ENCODE measurements at places on chromosomes 1 and 21.

DNA sequence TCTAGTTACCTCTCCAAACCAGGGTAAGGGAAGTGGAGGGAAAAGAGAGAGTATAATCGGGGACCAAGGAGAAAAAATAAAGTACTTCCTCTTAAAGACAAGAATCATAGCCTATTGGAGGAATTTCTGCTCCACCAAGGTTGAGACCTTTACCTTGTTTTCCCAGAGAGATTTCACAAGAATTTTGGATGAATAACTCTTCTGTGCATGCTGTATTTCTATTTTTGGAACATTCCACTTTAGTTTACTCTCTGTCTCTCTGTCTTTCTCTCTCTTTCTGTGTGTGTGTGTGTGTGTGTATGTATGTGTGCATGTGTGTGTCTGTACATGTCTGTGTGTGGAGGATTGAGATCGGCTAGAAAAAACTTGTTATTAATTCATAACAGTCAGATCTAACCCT lies 318.4 kb upstream of the RGS18 start:
- no peak for DNase-seq

GRCh38 chr1:178382372-178382771 lies 114.4 kb downstream of the CLEC20A start:
- DNase-seq = no peak

- no peak for DNase-seq
These were observed 134.9 kb upstream of the NRIP1 start for GRCh38 chr21:15199414-15200383.

DNA sequence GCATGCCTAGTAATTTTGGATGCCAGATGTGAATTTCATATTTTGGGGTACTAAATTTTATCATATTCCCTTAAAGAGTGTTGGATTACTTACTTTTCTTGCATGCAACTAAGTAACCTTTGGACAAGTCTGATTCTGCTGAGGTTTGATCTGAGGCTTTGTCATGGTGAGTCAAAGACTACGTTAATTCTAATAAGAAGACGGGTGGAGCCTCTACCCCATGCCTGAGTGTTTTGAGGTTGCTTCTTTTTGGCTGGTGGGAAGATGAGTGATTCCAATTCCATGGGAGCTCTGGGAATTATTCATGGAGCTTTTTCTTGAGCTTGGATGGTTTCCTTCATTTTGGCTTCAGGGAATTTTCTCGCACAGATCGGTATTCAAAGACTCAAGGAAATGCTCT lies 11.6 kb upstream of the PCP4 start:
- no peak for DNase-seq

GRCh38 chr21:42221581-42222345 lies 2.8 kb downstream of the ABCG1 start:
- no peak for DNase-seq

GRCh38 chr1:22206551-22207125 lies 63.7 kb upstream of the WNT4 start:
- DNase-seq = no peak

DNA sequence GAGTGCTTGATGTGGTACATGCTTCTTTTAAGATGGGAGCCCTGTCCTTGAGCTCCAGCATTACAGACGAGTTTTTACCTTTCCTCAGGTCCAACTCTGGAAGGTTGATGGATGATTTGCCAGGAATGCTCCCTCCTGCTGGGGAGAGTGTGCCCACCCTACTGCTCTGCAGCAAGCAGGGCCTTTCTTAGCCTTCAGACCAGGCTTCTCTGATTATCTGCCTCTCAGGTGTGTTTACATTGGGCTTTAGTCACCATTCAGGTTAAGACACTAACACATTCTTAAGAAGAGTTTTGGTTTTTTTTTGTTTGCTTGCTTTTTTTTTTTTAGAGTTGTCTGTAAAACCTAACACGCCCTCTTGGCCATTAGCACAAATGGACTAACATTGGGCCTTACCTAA lies 301.8 kb downstream of the KCNT2 start:
- DNase-seq = no peak

DNA sequence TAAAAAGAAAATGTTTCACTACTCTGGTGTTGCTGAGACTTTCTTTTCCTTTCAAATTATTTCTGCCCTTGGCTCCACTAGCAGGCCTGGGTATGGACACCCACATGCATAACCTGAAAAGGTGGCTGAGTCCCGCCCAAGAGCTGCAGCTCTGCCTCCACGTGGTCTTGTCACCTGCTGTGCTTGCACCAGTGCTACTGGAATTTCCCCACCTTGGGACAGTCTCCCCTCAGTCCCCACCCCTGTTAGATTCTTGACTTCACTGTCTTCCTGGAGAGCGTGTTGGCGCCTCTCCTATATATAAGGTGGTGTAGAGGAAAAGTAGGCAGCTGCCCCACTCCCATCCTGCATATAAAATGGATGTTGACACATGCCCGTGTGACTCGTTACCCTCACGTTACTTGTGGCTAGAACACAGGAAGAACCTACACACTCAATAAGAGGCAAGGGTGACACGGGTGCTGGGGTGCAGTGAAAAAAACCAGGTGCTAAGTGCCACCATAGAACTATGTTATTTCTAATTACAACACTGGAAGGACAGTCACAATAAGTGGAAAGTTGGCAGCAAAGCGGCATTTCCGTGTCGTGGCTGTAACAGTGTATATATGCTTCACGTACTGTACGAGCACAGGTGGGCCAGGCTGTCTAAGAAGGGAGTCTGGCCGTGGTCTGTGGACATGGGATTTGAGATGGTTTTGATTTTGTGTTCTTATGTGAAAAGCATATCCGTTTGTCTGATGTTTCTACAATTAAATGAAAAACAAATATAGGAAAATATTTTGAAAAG lies 61.0 kb downstream of the POFUT2 start:
- DNase-seq = no peak

GRCh38 chr1:22248746-22249145 lies 105.8 kb upstream of the WNT4 start:
- no peak for DNase-seq

- DNase-seq = no peak
These were observed 223.7 kb upstream of the FAM78B start for GRCh38 chr1:166390366-166391033.

DNA sequence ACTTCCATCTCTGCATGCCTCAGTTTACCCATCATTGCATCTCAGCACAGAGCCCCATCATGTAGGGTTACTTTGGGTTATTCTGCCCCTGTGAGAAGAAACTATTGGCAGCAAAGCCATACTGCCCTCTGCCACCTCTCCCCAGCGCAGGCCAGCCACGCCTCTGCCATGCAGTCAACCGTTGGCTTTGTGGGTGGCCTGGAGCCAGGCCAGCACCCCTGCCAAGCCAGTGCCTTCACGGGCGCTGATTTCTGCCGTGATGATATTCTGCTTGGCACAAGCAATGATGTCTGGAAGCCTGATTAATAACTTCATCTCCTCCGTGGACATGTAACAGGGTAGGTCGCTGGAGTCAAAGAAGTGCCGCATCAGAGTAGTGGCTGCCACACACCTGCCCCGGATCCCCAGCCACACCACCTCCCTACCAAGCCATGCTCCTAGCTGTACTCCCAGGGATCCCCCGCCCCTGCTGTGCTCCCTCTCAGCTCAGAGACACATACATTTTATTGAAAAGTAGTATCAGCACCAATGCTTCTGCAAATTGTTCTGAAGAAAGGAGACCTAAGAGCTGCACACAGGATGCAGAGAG lies 15.0 kb upstream of the CEP85 start:
- no peak for DNase-seq

DNA sequence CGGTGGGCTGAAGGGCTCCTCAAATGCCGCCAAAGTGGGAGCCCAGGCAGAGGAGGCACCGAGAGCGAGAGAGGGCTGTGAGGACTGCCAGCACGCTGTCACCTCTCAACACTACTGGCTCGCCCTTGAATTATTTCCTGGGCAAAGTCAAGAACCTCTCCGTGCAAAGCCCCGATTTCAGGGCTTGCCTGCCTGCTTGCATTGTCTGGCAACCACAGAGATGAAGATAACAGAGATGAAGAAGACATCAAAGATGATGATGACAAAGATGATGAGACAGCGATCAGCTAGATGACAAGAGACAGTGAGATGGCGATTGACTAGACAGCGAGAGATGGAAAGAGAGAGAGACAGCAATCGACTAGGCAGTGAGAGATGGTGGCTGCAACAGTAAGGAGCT lies 976.5 kb downstream of the ADGRL2 start:
- no peak for DNase-seq

DNA sequence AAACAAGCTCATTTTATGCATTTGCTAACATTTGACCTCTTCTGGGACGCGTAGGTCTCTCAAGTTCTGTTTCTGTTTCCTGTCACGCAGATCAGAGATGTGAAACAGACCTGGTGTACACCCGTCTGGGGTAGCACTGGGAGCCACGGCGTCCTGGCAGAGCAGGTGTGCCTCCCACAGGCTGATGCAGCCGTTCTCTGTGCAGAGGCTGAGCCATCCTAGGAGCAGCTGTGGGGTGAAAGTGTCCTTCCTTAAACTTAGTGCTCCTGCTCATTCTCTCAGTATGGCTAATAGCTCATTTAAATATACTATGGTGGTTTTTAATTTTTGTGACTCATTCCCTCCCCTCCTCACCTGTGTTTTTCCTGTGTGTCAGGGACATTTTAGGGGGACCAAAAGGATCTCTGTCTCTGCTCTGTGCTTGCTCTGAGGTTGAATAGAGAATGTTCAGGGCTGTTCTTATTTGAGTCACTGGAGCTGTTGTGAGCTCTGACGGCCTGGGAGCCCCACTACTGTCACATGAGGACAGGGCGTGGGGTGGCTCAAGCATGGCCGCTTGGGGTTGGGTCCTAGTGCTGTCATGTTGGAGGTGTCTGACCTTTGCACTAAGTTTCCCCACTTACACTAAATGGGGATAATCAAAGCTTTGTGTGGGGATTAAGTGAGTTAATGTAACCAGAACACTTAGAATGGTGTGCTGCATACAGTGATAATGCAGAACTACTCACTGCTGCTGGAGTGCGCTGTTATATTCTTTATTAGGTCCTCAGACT lies 43.0 kb downstream of the GALNT2 start:
- no peak for DNase-seq

DNA sequence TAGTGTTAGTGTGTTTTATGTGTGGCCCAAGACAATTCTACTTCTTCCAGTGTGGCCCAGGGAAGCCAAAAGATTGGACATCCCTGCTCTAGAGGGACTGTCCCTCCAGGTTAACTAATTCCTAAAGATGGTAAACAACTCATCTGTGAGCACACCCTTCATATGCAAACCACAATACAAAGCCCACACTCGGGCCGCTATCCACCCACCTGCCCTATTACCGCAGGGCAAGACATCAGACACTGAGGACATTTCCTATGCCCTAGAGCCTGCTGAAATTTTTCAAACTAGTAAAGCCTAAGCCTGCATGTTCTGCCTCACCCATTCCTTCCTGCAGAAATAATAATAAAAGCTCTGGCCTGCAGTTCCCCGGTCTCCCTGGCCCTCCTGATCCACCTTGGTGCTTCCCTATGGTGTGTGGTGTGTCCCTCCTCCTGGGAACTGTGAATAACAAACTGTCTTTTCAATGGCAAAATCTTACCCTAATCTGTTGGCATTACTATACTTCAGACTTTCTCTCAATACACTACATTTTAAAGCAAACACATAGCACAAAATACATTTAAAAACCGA lies 39.3 kb upstream of the NTPCR start:
- DNase-seq = no peak
